ENCODE measurements at places on chromosomes 2 and 18.

- DNase-seq: no peak
Measured at GRCh38 chr18:51643483-51643882, 446.0 kb upstream of the MEX3C start.

DNA sequence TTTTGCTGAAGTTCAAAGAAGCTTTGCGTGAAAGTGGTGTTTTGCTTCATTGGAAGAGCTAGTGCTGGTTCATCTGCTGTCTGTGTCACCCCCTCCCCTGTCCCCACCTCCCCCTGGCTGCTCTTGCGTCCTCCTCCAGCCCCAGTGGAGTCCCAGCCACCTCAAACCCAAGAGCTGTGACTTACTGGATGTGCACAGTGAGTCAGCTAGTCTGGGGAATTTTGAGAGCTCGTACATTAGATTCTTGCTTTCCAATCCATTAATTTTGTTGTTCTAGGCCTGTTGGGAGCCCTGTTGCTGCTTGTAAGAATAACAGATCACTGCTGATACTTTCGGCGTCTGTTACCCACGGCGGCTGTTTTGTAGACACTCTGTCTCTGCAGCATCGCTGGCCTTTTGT, 412.1 kb downstream of the TSN start:
- no peak for DNase-seq

DNA sequence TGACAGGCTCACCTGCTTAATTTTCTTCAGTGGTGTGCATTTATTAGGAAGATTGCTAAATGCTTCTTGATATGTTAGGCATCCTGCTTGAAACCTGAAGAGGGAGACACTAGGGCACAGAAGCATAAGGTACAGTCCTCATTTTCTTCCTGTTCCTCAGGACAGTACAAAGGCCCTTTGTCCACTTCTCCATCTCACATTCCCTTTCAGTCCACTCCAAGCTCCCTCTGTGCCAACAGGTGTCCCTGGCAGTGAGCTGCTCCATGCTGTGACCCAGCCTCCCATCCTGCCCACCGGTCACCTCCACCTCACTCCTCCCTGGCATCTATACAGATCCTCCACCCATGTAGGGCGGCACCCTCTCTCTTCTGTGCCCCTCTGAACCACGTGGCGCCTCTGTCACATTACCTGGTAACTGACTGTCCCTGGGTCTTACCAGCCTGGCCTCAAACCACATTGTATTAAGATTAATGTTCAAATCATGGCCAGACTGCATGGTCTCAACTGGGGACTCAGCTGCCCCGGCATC, 162.8 kb downstream of the VAPA start:
- DNase-seq: no peak

DNA sequence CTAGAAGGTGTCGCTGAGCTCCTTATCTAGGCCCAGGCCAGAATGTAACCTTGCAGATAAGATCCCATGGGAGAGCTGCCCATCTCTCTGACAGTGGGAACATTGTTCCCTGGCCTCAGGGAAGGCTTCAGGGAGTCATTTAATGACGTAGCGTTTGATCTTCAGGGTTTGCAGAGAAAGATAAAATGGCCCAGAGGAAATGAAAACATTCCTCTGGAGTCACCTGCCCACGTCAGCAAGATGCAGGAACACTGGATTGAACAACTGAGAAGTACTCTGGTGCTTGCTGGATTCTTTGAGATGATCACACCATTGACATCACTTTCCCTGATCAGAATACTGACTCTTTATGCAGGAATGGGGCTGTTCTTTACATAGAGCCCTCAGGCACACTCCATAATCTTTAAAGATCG, 51.6 kb downstream of the MAPK4 start:
- no peak for DNase-seq

DNA sequence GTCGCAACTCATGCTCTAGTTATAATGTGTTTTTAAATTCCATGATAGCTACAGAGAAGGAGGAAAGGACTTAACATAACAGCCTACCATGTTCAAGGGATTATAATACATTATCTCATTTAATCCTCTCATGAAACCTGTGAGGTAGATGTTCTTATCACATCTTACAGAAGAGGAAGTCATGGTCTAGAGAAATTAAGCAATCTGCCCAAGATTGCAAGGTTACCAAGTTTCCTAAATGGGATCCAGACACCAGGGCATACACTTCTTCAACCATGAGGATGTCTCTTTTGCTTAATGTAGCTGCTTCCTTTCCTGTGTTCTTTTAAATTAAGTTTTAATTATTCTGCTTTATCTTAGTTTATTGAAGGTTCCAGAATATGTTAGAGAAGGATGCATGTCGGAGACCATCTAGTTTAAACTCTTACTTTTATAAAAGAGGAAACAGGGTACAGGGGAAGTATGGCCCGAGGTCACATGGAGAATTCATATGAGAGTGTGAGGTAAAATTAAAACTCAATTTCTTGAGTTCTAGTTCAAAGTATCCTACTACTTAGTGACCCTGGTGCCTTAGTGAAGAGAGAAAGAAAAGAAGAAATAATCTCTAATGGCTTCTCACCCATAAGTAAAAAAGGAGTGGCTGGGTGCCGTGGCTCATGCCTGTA, 3.6 kb upstream of the IL1A start:
- no peak for DNase-seq

GRCh38 chr2:218777276-218777990, 4.5 kb upstream of the CYP27A1 start:
- DNase-seq: no peak

DNA sequence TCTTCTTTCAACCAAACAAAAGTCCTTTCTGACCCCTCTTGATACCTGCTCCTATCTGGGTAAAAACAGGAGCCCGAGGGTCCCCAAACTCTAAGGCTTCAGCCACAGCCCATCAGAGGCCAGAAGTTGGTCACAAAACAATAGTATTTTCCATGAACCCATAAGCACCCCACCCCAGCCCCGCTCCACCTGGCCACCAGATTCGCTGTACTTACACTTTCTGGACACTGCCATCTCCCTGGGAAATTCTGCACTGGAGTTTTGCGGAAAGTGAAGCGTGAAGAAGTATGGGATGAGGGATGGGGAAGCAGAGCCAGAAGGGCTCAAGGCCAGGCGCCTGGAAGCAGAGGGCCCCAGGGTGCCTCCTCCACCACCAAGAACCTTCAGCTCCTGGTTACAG, 5.2 kb upstream of the RUFY4 start:
- no peak for DNase-seq

- DNase-seq: no peak
Measured at GRCh38 chr18:51425475-51425874, 228.0 kb upstream of the MEX3C start.

DNA sequence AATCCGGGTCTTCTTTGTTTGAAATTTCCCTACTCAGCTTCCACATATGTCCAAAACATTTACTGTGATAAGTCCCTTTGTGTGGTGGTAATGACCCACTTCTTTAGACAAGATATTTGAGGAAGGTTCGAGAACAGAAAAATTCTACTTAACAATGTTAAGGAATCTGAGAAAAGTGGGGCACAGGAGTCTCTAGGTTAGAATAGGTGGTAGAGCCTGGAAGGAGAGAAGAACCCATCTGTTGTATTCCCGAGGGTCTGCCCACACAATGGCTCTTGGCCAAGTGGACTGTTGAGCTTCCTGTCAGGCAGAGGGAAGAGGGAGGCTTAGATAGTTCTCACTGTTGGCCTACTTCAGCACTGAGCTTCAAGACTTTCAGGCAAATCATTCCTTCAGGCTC, 4.3 kb downstream of the IGFBP2 start:
- no peak for DNase-seq

- no peak for DNase-seq
Measured at GRCh38 chr18:57635003-57635822, 13.6 kb upstream of the NARS1 start.

GRCh38 chr2:127004893-127005600, 101.9 kb downstream of the BIN1 start:
- no peak for DNase-seq

GRCh38 chr2:119240311-119241204, 16.9 kb downstream of the STEAP3 start:
- no peak for DNase-seq

DNA sequence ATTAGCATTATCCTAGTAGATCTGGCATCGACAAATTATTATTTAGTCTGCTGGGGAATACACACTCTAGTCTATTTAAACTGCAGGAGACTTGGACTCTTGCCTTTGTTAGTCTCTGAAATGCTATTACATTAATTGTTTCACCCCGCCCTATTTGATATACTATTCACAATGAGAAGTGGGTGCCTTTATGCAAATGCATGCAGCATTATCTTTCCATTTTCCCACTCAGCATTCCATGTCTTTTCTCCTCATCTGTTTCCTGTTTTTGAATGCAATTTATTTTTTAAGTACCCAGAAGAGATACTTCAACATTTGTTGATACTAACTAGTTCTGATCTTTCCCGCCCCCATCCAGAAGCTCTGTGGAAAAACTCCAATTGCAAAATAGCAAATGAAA, 395.3 kb upstream of the NXPH2 start:
- DNase-seq: no peak

DNA sequence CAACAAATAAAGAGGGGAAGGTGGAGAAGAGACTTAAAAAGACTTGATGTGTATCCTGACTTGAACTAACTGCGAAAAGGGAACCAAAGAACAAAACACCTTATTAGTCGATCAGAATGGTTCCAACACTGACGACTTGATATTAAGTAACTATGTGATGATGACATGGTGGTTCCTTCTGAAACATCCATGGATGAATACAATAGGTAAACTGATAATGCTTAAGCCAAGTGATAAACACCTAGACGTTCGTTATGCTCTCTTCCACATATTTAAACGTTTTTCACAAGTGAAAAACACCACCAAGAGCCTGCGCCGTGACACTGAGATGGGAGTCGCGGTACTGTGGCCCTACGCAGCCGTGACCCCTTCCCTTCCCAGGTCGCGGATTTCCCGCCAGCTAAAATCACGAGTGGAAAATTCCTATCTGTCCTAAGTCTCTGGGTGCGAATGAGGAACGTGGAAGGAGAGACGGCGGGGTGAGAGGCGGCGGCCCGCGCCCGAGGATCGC, 797 bp downstream of the TTC32 start:
- DNase-seq: no peak

GRCh38 chr2:63056107-63057050, 5.7 kb downstream of the OTX1 start:
- DNase-seq: no peak

DNA sequence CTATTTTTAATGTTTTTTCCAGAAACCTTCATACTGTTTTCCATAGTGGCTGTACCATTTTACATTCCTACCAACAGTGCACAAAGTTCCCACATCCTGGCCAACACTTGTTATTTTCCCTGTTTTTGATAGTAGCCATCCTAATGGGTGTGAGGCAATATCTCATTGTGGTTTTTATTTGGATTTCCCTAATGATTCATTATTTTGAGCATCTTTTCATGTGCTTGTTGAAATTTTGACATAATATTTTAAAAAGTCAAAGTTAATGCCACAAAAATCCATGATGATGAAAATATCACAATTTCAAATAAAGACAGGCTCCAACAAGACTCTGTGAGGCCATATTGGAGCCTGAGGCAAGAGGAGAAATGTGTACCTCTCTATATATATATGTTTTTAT, 50.2 kb downstream of the VWA3B start:
- DNase-seq: no peak

- DNase-seq: no peak
Measured at GRCh38 chr2:43075054-43075593, 151.3 kb downstream of the ZFP36L2 start.

DNA sequence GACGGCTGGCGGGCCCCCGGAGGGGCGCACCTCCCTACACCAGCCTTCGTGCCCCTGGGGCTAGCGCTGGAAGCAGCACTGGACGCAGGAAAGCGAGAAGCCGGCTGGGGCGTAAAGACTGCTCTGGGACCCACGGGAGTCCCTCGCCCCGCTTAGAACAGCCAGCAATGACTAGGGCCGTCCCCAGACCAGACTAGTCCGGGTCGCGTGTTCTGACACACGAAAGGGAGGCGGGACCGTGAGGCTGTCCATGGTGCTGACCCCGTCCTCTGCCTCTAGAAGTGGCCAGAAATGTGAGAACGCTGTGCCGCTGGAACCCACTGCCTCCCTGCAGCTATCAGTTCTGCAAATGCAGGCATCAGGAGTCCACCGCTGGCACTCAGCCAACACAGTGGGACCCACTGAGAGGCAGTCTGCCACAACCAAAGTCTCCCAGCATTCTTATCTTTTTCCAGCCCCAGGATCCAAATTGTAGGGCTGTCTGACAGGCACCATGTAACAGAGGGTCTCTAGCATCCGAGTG, at the start of gene UCN:
TSS of gene UCN (minus strand) at position 87 of the 523 bp plus-strand sequence. CDS start 550 bp downstream, outside the sequence.
- no peak for DNase-seq

GRCh38 chr2:132381376-132381775, 35.2 kb upstream of the GPR39 start:
- no peak for DNase-seq

GRCh38 chr2:27956888-27957287, 66.4 kb downstream of the BABAM2 start:
- no peak for DNase-seq

DNA sequence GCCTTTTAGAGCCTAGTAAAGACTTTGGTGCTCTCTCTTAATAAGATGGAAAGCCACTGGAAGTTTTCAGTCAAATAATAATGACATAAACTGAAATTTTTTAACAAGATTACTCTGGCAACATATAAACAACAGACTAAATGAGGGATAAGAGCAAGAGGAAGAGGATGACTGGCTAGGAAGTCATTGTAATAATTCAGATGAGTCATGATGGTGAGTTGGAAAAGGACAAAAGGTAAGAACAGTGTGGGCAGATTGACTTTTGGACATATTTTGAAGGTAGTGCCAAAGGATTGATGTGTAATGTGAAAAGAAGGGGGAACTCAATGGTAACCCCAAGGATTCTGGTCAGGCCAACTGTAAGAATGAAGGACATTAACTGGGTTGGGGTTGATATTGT, 310.3 kb downstream of the NOL4 start:
- no peak for DNase-seq

DNA sequence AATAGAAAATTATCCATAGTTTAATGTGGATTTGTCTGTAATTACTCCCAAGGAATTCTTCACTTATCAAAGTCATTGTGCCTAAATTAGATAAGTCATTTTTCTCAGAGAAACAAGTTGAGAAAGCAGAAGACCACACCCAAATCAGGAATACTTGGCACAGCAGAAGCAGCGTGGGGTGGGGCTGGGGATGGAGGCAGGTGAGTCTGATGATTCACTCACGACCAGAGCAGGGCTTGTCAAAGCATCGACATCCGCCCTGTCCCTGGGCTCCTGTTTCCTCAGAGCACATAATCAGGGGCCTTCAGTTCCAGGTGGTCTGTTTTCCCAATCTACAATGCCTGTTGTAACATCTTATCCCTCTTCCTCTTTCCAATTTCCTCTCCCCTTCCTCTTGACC, 31.5 kb upstream of the COLEC12 start:
- DNase-seq: no peak

GRCh38 chr2:236359426-236360045, 95.3 kb upstream of the ASB18 start:
- no peak for DNase-seq

Measured in stimulated activated CD4-positive, alpha-beta T cell treated with anti-CD3 and anti-CD28 coated beads, TNF-alpha, amount 100 ng/mL, for 48 hours (primary cell).